ENCODE measurements at places on chromosomes 2 and 18.

GRCh38 chr18:73768043-73768442 lies 379.6 kb downstream of the FBXO15 start:
- no peak for DNase-seq

GRCh38 chr2:95276888-95277245 lies 2.6 kb downstream of the PROM2 start:
- DNase-seq, result no peak

DNA sequence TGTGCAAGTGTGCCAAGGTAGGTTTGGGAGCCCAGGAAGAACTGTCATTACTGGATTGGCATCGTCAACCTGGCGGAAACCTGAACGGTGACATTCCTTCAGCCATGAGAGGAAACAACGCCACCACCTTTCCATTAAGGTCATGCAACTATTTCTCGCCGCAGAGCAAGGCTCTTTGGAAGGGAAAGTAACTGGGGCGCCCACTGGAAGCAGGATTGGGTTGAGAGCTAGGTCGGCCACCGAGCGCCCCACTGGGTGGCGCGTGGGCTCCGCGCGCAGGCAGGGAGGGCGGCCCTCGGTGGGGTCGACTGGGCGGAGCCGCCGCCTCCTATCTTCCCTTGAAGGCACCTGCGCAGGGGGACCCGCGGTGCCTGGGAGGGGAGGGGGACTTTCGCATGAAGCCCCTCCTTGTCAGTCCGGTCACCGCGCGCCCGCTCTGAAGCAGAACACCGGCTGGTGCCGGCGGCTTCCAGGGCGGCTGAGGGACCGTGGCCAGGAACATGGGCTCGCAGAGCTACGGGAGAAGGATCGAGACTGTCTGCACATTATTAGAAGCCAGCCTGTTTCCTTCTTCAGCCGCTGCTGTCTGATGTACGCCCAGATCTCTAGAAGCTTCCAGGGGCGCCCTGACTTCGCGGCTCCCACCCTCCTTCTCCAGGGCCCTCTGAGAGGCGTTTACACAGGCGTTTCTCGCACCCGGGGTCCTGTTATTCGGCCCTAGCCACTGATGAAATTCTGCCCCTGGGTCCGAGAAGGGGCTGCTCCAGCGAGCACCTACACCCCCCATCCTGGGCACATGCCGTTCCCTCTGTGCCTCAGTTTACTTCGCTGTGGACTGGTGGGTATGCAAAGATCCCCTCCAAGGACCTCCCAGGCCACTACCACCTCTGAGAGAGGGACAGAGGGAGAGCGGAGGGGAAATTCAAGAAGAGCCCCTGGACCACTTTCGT lies 27.3 kb upstream of the MAL start:
- DNase-seq, result no peak

DNA sequence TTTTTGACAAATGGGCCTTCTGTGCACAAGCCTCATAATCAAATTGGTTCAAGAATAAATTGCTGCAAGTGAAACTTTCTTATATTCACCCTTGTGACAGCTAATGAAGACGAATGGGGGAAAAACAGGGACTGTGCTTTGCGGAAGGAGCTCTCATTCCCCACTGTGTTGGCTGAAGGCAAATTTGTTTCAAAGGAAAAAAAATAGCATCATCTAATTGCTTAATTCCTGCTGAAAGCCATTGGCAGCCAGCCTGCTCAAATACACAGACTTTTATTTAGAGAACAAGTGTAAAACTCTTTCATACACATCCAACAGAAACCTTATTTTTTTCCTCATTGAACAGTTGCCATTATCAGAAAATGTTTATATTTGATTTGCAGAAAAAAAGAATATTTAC lies 172.3 kb downstream of the ARL6IP6 start:
- no peak for DNase-seq

GRCh38 chr2:227703280-227703732 lies 14.5 kb downstream of the SLC19A3 start:
- no peak for DNase-seq

DNA sequence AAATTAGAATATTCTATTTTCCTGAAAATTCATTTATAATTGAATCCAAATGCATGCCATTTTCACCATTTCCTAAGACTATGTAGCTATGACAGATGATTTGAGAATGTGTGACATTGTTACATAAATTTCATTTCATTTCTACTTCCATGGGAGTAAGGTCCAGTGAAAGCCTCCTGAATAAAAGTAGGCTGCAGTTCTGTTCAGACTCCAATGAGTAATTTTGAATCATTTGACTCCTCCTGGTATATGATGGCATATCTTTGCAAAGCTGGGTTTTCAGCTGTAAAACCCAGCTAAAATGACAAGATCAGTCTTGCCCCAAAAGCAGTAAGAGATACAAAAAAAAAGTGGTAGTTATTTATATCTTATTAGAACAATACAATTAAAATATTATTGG lies 101.0 kb upstream of the DNAJC10 start:
- DNase-seq, result no peak

GRCh38 chr18:69490072-69490471 lies 89.4 kb downstream of the DOK6 start:
- DNase-seq, result no peak

DNA sequence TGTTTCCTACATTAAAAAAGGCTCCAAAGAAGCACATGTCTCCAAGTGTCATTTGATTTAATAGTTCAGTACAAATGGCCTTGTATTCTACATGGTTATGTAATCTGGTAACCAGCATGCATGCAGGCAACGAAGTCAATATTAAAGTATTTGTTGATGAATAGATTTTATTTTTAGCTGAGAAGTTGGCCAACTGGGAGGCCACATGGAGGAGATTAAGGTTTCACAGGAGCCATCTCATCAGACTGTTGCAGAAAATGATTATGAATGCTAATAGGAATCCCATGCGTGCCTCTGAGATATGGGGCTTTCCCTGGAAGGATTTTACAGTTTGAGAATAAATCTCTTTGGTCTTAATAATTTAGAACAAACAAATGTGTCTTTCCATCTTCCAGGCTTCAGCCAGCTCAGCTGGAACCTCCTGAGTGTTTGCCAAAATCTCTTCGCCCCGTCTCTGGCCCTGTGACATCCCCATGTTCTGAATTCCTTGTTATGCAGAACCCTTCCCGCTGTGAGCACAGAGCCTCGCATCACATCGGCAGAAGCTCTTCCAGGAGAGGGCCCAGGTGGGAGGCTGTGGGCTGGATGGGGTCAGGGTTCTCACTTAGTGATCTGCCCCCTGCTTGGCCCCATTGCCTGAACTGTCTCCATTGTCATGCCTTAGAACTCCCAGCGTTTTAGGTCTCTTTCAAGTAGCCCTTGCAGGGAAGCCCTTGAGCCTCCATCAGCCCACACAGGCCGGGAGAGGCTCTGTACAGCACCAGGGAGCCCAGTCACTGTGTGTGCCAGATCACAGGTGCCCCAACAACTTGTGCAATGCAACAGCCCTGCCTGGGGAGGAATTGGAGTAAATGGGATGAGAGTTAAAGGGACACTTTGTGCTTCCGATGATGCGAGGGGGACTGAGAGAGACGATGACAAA lies 190.5 kb upstream of the TWIST2 start:
- no peak for DNase-seq

DNA sequence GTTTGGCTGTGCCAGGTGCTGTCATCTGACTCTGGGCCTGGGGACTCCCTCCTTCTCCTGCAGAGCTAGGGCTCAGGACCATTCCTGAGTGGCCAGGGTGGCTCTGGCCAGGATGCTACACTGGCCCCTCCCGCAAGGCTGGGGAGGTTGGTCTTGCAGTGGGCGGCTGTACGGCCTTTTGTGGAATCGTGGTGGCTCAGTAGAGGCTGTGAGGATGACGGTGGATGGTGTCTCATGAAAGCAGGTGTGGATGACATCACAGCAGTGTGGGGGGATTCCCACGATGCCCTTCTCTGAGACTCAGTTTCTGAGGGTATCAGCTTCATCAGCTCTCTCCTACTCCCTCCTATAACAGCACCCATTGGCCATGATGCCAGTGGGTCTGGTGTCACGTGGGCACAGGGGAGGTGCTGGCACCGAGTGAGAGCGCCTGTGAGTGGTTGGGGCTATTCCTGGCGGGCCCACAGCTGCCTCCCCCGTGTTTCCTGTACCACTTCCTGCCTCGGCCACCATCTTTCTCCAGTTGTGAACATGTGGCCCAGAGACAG lies 144.2 kb upstream of the HDAC4 start:
- DNase-seq, result peak; percentile 30

- no peak for DNase-seq
These were observed 149.7 kb downstream of the NCK2 start for GRCh38 chr2:105894327-105894944.

DNA sequence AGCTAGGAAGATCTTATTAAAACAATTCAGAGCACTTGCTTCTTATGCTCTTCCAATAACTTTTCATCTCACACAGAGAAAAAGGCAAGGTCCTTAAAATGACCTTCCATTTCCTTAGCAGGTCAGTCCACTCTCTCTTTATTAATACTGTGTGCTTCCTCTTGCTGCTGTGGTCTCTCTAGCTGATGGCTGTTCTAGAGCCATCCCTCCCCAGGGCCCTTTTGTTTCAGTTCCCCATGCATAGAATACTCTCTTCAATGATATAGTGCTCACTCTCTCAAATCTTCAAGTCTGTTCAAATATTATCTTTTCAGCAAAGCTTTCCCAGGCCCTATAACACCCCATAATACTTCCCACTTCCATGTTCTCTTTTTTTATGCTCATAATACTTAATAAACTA lies 469.3 kb downstream of the METTL4 start:
- DNase-seq, result no peak

GRCh38 chr18:55079067-55079466 lies 119.8 kb upstream of the CCDC68 start:
- DNase-seq, result no peak

- DNase-seq, result no peak
These were observed 583.6 kb downstream of the FBXO15 start for GRCh38 chr18:73563901-73564472.

DNA sequence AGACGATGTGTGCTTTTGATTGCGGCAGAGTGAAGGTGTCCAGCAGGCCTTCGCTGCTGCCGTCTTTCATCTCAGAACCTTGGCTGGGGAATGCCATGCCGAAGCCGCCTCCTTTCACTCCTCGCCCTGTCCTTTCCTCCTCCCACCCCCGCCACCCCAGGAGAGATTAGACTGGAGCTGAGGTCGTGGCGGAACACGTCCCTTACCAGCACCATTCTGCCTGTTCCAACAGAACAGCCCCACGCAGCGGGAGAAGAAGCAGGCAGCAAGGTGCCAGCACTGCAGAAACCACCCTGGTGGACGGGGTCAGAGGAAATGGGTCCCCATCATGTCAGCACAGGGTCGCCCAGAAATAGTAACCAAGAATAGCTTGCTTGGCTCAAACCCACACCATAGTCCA lies 24.8 kb upstream of the RBM44 start:
- DNase-seq, result no peak

GRCh38 chr2:62675062-62675461 lies 30.5 kb upstream of the EHBP1 start:
- DNase-seq, result no peak

DNA sequence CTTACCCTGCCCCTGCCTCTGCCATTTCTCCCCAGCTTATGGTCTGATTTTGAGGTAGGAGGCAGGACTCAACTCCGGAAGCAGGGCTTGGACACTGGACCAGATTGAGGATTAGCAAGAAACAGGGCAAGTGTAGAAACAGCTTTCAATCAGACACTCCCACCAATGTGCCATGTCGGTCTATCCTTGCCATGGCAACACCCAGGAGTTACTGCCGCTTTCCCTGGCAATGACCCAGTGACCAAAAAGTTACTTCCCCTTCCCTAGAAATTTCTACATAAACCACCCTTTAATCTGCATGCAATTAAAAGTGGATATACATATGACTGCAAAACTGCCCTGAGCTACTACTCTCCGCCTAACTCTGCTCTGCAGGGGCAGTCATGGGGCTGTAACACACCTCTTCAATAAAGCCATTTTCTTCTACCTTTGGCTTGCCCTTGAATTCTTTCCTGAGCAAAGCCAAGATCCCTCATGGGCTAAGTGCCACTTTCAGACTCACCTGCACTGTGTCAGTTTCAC lies 156.7 kb downstream of the LPIN1 start:
- no peak for DNase-seq

DNA sequence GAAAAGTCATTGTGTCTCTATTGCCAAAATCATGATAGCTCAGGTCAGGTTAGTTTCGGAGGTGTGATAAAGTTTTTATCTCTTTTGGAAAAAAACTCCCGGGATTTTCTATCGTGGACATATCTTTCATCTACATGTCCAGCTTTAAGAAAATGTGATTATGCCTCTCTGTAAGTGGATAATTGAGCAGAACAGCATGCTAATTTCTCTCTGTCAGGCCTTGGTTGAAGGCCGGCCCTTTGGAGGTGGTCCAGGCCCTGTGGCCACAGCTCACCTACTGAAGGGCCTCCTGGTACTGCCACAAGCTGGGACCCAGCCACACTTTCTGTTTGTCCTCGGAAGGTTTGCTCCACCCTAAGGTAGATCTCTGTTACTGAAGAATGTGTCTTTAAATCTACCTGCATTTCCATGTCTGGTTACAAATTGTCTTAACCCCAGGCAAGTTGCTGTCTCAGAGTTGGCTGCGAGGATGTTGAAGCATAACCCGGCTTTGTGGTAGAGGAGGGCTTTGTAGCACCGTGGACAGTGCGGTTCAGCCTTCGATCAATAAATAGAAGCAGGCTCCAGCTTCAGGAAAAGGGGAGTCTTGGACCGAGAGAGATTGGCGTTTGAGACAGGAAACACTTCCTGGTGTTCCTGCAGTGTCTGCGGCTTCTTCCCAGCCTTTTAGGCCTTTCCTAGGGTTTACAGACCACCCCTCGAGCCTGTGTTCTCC lies 25.5 kb downstream of the TCF7L1 start:
- DNase-seq, result no peak

- no peak for DNase-seq
These were observed 123.2 kb downstream of the FTCDNL1 start for GRCh38 chr2:199727801-199728200.

GRCh38 chr18:34643989-34644388 lies 66.1 kb upstream of the DTNA start:
- no peak for DNase-seq
